RCC 7860 (cell line): ENCODE measurements at places on chromosomes 5 and 9.

GRCh38 chr5:143051244-143052058 is 281.3 kb downstream of the ARHGAP26 start:
- DNase-seq = peak; percentile 70

DNA sequence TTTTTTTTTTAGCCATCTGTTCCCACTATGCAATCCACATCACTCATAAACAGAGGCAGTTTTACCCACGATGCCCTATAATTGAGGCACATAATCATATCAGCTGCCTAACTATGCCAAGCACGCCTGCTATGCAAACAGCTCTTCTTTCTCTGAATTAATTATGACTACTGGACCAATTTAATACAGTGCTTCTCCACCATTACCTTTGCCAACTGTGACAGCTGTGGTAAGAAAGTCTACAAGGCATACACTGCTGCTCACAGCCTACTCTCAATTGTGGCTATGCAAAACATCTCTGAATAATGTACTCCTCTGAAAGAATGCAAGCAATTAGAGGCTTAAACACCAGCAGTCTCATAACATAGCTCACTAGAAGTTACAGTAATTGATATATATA is 97.1 kb downstream of the DTWD2 start:
- no peak for DNase-seq

GRCh38 chr5:8961219-8961618 is 584.7 kb downstream of the SEMA5A start:
- no peak for DNase-seq

- no peak for DNase-seq
Measured at GRCh38 chr9:114367772-114368569, 19.8 kb downstream of the AKNA start.

- no peak for DNase-seq
Measured at GRCh38 chr9:126605792-126606482, 7.8 kb upstream of the LMX1B start.

DNA sequence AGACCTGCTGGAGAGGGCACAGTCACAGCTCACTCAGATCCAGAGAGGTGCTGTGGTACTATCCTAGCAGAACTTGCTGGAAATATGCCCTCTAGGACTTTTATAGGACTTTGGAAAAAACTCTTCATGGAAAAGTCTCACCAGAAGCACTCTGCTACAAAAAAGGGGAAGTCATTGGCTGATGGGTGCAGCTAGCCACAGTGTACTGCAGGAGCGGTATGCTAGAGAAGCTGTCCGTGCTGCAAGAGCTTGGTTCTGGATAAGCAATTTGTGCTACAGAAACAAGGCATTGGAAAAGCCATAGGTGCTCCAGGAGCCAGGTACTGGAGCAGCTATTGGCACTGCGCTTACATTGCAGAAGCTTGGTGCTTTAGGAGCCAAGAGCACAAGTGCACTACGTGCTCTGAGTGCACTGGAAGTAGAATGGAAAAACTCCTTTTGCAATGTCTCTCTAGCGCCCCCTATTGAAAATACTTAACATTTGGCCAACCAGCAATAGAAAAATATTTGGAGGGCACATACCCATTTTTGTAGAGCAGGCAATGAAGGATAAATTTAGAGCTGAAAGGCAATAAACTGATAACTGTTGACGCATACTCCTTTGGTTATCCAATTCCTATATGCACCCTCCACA is 83.4 kb downstream of the MEGF10 start:
- DNase-seq = no peak

- peak; percentile 56 for DNase-seq
Measured at GRCh38 chr9:33813712-33814641, 3.0 kb upstream of the UBE2R2 start.

- DNase-seq = no peak
Measured at GRCh38 chr5:176596689-176597416, 13.1 kb downstream of the GPRIN1 start.

DNA sequence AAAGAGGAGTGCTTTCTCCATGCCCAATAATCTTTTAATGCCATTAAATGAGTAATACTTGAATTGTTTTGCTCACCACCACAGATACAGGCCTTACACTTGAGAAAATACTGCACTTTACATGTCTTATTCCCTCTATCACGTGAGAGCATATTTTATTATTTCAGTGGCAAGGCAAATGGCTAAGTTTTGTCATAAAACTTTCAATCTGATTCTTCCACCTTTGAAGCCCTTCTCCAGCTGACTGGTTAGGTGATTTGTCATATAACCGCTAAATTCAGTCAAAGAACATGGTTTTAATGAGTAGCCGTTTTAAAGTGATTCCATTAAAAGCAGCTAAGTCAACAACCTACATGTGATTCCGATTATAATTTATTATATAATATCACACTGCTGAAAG is 43.8 kb downstream of the FAT2 start:
- DNase-seq = no peak

DNA sequence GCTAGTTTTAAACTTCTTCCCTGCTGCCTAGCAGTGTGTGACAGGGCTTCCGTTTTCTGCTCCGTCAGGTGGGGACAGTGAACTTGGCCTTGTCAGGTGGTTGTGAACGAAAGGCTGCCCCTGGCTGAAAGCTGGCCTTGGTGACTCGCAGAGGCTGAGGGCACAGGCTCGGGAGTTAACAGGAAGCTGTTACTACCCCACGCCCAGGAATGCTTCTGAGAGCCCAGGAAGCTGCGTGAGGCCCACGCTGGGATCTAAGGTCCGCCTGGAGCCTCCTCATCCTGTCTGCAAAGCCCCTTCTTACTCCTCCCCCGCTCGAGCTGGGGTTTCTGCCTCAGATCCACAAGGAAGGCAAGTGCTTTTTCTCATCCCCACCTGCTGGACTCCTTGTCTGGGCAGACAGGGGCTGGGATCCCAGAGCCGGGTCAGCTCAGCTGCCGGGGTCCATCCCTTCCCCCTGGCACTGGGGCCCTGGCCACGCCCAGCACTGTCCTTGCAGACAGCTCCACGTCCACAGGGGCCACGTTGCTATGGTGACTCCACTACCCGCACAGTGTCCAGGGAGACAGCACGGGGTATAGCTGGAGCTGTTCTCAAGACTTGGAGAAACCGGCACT is 124.7 kb upstream of the TBC1D2 start:
- DNase-seq = peak; percentile 77

DNA sequence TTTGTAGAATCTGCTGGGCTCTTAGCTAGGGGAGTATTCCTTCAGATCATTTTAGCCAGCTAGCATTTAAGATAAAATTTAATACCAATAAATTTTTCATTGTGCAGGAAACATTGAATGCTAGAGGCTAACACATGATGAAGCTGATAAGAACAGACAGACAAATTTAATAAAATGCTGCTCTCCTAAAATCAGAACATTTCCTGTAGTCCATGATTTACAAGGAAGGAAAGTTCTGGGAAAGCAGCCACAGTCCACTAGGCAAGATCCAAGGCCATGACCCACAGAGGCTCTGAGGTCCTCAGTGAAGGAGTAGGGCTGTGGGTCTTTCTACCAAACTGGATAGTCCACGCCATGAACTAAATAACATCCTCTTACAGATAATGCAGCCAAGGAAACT is 253.0 kb downstream of the ICE1 start:
- DNase-seq = no peak

- DNase-seq = peak; percentile 94
Measured at GRCh38 chr9:129141066-129142041, 30.1 kb downstream of the PTPA start.

DNA sequence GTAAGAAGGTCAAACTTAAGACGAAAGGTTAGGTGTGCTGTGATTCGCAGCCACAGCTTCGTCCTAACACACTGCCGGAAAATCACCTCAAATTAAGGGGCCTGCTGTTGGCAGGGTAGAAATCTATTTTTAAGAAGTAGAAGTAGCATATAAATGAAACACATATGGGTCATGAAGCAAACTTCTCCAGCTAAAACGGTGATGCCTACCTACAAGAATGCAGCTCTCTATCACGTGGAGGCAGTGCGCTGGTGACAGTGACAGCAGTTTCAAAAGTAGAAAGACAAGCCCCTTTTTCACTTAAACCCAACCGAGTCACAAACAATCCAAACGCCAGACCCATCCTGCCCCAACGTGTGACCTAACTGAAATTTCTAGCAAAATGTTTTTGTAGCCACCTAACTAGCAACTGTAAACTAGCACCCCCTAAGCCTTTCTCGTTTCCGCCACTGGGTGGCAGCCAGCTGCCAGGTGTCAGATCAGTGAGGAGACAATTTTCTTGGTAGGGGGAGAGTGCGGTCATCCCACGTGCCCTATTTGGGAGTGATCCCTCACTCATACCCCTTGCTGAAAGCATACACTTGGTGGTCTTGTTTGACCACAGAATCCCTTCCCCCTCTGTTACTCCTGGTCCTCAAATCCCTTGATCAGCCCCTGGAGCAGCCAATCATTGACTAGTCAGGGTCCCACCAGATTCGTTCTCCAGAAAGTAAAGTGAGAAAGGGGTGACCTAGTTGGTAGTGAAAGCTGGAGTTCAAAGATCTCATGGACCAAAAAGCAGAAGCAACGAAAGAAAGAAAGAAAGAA is 71.8 kb upstream of the MAMDC2 start:
- peak; percentile 58 for DNase-seq

DNA sequence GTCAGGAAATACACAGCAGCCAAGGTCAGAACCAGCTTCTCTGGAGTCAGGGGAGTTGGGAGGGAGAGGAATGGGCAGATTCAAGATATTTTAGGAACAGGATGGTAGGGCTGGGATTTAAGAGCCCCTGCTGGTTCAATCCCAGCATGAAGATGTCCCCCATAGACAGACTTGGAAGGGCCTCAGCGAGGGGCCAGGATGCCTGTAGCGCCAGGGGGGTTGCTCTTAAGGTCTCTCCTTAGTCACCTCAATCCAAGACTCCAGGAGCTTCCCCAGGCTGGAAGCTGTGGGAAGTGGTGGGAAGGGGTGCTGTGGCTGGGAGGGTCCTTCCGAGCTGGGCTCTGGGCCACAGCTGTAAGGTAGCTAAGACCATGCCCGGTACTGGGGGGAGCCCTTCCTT is 8.1 kb upstream of the TSPAN17 start:
- no peak for DNase-seq

GRCh38 chr5:172561151-172561550 is 79.9 kb upstream of the NEURL1B start:
- DNase-seq = no peak

DNA sequence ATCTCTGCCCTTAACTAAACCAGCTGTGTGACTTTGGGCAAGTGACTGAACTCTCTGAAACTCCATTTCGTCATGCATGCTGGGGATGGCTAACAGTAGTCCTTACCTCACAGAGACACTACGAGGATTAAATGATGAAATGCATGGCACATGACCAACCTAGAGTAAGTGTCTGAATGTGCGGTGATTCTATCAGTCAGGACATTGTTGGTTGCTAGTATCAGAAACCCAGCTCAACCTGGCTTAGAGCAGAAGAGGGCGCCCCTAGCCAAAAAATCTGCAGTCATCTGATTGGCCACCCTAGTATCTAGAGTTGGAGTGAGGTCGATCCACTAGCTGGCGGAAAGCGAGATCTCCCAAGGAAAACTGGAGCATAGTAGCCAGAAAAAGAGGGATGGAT is 25.2 kb downstream of the NEURL1B start:
- DNase-seq = no peak

DNA sequence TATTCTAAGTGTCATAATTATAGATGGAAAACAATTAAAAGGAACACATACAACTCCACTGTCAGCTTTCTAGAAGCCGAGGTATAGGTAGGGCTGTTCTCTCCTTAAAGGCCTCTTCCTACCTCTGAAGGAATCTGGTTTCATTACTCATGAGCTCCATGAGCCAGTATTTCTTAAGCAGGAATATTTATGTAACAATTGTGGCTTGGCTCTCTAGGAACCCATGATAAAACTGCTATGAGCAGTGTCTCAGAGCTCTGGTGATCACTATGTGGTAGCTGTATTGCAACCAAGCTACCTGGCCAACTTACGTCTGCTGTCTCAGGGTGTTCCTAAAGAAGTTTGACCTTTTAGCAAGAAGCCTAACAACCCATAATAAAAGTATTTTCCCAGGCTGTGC is 157.7 kb downstream of the CEP120 start:
- DNase-seq = no peak
